Activated effector memory CD4-positive, alpha-beta T cell treated with anti-CD3 and anti-CD28 coated beads, Interleukin-2, amount 50 U/mL, for 16 hours (primary cell): ENCODE measurements at places on chromosomes 2 and 18.
A peak's percentile ranks its signal among the peaks of the same experiment; 100 is the strongest.

DNA sequence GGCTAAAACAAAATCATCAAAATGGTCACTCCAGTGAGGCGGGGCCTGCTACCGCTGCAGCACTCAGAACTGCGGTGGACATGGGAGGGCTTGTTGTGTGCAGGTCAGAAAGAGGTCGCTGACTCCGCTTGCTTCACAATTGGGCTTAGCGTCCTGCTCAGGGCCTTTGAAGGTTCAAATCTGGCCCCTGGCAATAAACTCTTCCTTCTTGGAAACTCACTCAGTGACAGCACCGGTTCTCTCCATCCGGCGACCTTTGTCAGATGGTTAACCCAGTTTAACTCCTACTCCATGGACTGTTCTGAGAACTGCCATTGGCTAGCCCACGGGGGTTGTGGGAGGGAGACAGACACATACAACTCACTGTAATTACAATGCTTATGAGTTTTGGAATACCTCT is 29.0 kb upstream of the LAPTM4A start:
- DNase-seq, result no peak

DNA sequence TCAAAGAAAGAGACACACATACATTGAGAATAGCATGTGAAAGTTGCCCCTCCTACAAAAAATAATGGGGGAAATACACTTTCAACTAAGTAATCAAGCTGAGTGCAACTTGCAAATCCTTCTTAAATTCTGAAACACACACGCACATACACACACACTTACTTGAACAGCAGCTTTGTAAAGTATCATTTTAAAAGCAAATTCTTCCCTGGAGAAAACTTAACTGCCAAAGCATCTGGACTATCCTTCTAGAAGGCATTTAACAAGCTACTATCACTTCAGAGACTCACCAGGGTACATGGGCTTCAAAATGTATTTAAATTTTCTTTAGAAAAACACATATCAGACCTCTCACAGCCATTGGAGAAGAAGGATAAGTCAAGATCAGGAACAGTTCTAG is 15.3 kb downstream of the GAREM1 start:
- DNase-seq, result no peak

DNA sequence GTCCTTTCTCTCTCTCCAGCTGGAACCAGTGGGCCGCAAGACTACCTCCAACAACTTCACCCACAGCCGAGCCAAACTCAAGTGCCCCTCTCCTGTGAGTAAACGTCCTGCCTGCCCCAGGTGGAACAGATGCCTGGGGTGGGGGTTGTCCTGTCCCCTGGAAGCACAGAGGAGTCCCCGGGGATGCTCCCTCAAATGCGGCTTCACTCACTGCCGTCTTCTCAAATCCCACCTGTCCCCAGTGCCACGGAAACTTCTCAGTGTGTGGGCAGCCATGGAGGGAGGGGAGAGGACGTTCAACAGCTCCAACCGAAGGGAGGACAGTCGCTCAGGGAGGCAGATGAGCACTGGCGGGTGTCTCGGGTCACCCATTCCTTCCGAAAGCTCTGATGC is 110.7 kb upstream of the PPP1CB start:
- no peak for DNase-seq

DNA sequence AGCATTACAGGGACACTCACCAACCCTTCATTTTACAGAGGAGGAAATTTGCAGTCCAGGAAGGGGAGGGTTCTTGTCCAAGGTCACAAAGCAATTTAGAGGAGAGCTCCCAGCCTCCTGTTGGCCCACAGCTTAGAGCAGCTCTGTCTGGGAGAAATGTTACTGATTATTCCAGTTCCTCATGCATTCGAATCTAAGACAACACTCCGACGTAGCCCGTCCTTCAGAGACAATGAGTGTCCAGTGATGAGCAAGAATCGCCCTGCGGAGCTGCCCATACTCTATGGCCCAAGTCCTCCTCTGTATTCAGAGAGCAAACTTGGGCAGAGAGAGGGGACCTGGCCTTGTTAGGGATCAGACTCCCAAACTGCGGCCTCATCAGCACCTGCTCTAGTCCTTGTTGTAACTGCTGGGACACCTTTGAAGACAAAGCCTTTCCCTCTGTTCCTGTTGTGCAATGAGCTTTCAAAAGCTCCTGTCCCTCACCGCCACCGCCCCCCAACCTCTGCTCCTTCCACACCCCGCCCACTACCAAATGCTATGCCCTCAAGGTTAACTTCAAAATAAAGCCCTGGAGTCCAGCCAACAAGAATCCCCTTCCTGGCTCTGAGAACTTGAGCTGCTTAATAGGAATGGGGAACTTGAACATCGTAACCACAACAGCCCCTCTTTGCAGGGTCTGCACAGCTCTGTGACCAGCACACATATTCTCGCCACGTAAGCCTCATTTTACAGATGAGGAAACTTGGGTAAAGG is 234.8 kb upstream of the SMAD2 start:
- no peak for DNase-seq

GRCh38 chr2:55923091-55923981 is at the start of gene EFEMP1:
EFEMP1 (minus strand) TSS chr2:55923782; CDS start chr2:55922440, 1,342 bp downstream.
- no peak for DNase-seq

GRCh38 chr2:39568561-39569006 is 97.1 kb upstream of the TMEM178A start:
- no peak for DNase-seq

DNA sequence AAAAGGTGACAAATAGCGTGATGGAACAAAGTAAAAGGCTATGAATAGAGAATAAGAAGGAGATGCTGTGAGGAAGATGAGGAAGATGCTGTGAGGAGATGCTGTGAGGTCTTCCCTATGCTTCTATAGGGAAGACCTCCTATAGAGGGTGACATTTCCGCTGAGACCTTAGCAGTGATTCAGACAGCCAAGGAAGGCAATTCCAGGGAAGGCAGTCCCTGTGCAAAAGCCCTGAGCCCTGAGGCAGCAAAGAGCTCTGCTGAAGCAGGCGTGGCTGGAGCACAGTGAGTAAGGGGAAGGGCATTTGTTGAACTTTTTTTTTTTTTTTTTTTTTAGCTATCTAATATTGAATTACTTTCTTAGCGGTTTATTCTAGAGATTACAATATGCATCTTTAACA is 142.7 kb upstream of the FOSL2 start:
- DNase-seq, result no peak

DNA sequence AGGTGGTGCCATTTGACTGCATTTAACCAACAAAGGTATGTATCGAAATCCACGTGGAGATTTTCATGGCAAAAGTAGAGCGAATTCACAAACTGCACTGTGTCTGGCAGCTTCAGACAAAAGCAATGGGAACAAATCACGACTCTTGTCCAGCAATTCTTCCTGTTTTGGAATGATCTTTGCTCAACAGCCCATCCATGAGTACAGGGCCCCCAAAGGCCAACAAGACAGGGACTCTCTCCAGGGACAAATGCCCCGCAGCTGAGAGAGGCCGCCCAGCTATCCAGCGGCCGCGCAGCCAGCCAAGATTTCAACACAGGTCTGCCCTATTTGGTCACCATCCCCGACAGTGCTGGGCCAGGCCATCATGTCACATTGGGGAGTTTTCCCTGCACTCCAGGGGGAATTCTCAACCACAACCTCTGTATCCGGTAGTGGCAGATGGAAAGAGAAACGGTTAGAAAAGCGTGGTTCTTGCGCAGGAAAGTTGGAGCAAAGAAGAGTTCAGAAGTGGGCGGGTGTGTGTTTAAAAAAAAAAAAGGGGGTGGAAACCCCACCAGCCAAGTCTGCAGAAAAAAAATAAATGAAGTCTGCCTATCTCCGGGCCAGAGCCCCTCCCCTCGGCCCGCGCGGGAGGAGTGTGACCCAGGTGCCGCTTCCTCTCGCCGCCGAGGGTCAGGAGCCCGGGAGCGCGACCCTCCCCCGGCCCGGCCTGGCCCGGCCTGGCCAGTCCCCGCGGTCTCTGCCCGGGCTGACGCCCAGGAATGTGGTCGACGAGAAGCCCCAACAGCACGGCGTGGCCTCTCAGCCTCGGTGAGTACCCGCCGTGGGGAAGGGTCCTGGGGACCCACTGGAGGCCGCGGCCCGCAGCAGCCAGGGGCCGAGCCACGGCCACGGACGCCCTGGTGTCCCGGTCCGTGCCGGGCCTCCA is at the start of gene GYPC:
Gene GYPC (plus strand): TSS at position 659 of the 931 bp plus-strand sequence. CDS start 106 bp downstream, at position 765.
- peak; percentile 78 for DNase-seq

- no peak for DNase-seq
These were observed 40.3 kb downstream of the NRXN1 start for GRCh38 chr2:50991602-50992001.

DNA sequence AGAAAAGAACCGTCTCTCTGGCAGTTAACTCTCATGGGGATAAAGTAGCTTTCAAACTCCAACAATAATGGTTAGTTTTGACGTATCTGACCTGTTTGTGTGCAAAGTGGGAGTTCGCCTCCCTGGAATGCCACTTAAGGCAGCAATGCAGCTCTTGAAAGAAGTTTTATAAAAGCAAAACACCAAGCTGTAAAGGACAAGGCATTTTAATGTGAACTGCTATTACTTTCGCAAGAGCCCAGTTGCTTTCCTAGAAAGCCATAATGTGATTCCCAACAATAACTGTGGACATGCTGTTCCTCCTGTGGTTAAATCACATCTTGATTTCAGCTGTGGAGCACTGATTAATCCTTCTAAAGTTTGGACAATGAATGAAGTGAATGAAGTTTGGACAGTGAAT is 303.7 kb downstream of the PTPRM start:
- DNase-seq, result no peak

GRCh38 chr2:231393149-231394131 is 2.1 kb upstream of the B3GNT7 start:
- no peak for DNase-seq

- DNase-seq, result no peak
These were observed 1216.6 kb upstream of the PIK3C3 start for GRCh38 chr18:40738321-40738880.

DNA sequence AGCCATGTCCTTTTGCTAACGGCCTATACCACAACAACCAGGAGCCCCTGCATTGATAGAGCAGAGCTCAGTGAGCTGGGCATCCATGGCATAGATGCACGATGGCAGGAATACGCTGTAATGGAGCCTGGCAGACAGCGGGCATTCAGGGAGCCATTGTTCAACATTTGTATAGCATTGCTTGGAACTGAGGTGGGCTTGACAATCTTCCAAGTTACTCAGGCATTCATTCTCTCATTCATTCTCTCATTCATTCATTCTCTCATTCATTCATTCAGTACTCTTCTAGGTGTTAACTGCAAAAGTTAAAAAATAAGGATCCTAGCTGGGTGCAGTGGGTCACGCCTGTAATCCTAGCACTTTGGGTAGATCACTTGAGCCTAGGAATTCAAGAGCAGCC is 62.7 kb downstream of the MYOM1 start:
- no peak for DNase-seq

GRCh38 chr2:158578703-158579330 is 122.1 kb downstream of the PKP4 start:
- DNase-seq, result no peak

GRCh38 chr2:195333869-195334268 is 323.2 kb upstream of the SLC39A10 start:
- DNase-seq, result no peak

DNA sequence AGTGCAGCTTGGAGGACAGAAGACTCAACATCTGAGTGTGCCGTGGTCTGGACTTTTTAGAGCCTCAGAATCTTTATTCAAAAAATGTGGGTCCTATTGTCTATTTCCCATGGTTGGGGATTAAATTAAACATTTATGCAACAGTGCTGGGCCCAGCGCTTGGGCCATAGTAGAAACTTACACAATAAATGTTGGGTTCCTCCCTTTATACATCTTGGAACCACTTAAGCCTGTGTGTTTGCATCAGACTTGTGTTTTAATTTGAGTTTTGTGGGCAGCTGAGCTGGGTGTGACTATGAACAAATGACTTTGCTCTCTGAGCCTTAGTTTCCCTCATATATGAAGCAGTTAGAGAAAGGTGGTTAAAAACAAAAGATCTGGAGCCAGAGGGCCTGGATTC is 56.6 kb downstream of the THNSL2 start:
- DNase-seq, result no peak

DNA sequence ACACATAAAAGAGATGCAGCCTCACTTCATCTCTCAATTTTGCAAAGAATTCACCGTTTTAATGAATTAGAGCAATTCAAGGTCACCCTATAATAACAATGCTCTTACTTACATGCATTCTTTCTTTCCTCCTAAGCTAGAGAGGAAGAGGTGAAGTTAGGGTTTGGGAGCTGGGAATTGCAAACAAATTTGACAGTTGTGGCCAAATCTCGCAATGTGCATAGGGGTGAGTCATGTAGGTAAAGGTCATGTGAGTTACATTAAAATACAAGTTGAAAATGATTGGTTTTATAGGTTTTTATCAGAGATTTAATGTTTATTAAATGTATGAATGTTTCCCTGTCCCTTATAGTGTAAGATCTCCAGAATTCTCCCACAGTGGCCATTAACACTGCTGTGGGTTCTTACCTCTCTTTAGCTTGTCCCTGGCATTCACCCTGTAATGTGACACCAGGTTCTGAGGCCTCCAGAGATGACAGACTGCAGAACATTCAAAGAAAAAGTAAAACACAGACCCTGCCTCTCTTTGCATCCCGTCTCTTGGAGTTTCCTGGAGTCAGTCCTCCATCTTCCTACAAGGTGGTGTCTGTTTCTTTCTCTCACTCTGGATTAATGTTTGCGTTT is 53.7 kb upstream of the LGALSL start:
- DNase-seq, result no peak

GRCh38 chr2:218066926-218067515 is 2.0 kb upstream of the RUFY4 start:
- DNase-seq, result no peak

DNA sequence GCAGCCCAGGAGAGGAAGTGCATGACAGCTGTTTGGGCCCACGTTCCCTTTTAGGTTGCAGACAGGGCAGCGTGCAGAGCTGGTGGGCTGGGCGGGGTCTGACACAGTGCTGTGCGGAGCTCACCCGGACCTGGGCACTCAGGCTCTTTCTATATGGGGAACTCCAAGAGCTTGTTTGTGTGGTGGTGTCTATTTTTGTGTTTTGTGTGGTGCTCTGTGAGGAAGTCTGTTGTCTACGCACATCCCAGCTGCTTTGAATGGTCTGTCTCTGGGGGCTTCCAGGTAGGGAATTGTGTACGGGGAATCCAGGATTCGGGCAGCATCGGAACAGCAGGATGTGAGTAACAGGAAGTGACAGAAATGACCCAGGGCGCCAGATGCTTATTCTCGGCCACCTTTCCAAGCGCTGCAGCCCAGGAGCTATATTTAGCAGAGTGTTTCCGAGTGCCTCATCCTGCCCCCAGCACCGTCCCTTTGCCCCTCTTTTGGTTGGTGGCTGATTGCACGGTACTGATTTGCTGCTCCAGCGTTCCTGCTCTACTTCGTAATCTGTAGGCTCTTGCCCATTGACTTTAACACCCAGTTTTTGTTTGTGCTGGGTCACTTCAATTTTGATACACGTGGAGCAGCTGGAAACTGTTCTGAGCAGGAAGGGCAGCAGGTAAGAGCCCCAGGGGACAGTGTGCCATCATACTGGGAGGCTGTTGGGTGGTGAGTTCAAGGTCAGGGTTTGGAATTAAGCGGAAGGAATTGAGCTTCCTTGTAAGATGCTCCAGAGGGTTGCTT is 64.7 kb downstream of the DGKD start:
- peak; percentile 77 for DNase-seq
